Activated CD4-positive, alpha-beta T cell treated with anti-CD3 and anti-CD28 coated beads, Interleukin-2, Interleukin-4, amounts not matched to agents 100 ng/mL and 50 ng/mL, durations not matched to agents 16 hours and 8 hours (primary cell): ENCODE measurements at places on chromosomes 12 and 14.

DNA sequence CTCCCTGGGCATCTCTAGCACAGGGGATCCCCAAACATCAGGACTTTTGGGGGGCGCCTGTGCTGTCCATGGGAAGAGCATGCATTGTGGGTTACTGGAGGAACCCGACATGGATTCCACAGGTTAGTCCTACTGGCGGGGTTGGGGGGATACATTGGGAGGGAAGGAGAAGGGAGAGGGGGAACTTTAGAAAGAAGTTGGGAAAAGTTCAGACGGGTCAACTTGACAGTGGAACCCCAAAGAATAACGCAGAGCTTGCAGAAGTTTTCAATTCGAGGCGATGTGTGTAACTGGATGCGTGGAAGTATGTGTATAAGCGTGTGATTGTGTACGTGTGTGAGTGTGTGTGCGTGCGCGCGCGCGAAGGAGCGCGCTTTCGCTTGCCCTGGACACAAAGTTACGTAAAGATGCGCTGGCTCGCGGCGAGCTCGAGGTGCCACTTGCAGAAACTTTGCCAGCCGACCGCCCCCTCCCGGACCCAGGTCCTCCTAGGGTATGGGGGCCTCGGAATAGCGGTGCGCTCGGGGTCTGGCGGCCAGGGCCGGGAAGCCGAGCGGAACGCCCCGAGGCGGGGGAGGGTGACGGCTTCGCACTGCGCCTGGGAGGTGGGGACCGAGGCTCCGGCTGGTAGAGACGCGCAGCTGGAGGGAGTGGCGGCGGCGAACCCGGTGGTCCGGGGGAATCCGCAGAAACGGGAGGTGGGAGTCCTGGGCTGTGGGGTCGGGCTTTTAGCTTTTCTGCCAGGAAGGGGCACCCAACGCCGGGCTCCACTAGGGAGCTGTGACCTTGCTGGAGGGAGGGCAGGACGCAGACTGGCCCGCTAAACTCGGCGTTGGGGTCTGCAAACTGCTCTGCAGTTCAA lies 669 bp downstream of the RFX4 start:
- no peak for DNase-seq

GRCh38 chr14:77014004-77014604 lies 14.4 kb downstream of the IRF2BPL start:
- no peak for DNase-seq

DNA sequence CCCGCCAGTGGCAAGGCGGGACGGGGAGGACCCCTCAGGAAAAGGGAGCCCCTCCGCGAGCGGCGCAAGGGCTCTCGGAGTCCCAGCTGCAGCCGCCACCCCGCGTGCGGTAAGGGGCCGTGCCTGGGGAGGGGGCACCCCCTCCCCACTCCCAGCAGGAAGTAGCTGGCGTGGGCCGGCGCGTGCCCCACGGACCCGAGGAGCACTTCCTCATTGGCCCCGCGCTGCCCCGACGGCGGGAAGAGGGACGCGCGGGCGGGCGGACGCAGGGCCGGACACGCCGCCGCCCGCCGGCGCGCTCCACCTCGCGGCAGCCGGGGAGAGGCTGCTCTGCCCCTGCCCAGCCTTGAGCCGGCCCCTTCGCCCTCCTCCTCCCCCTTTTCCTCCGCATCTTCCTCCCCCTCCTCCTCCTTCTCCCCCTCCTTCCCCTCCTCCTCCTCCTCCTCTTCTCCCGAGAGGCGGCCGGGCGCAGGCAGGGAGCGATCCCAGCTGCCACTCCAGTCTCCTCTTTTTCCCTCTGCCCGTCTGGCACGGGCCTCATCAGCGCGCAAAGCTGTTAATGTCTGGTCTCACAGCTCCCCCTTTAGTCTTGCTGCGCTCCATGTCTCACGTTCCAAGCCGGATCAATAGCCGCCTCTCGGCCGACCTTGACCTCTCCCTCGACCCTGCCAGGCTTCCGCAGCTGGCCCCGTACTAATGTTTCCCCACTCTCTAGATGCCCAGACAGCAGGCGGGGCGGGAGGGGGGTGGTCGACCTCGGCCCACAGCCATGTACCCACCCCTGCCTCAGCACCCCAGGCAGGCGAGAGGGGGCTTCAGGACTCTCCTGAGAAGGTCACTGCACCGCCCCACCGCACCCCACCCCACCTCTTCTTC lies 2.6 kb upstream of the BCL11B start:
- DNase-seq, result peak; percentile 62

DNA sequence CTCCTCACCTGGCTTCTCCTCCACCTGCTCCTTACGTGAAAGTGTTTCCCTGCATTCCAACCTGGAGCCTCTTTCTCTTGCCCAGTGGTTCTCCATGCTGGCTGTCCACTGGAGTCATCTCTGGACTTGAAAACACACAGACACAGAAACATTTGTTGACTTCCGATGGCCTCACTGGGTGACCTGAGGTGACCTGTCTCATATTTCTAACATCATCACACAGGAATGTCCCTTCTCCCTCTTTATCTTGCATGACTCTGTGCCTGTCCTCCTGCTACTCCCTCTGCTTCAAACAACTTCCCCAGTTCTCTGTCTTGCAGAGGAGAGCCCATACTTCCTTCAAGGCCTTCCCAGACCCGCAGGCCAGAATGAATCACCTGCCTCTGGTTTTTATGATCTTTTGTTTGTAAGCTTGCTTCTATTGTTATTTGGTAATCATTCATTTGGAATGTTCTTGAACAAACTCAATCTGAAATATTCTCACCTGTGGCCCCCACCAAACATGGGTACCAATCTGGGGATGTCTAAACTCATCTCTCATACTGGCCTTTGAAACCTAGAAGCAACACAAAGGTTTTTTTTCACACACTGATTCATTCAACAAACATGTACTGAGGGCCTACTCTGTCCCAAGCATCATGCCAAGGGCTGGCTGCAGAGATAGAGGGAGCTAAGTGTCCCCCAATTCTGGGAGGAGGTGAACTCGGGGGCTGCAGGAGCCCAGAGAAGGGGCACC lies 9.7 kb upstream of the RIN3 start:
- DNase-seq, result no peak

GRCh38 chr12:13211191-13211858 lies 14.8 kb downstream of the EMP1 start:
- peak; percentile 62 for DNase-seq

DNA sequence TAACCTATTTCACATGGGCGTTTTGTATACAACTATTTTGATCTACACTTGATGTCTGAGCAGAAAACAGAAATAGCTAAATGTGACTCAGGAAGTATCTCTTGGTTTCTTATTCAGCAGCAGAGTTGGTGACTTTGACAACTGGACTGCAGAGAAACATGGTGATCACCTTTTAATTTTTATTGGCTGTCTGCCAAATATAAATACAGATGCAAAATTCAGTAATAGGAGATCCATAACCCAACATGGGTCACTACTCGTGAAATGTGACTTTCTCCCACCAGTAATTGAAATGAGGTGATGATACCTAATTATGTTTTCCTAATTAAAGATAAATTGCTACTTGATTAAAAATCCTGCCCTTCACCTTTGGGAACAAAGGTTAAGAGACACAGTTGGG lies 487.1 kb downstream of the NELL2 start:
- DNase-seq, result no peak

- no peak for DNase-seq
Observed at GRCh38 chr12:56336361-56337167, 2.1 kb upstream of the IL23A start.

DNA sequence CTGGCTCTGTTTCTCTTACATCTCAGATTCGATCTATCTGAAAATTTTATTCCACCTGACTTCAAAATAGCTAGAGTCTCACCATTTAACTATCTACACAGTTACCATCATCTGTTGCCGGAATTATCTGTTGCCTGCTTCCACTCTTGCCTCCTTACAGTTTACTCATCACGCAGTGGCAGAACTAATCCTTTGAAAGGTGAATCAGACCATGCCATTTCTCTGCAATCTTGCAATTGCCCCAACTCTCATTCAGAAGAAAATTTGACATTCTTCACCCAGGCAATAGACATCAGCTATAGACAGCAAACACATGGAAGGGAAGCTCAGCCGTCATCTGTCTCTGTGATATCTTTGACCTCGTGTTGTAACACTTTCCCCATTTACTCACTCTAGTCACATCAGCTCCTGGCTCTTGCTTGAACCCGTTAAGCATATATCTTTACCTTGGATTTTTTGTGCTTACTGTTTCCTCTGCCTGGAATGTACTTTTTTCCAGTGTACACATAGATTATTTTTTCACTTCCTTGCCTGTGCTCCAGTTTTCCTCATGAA lies 85.5 kb downstream of the PDE3A start:
- no peak for DNase-seq

DNA sequence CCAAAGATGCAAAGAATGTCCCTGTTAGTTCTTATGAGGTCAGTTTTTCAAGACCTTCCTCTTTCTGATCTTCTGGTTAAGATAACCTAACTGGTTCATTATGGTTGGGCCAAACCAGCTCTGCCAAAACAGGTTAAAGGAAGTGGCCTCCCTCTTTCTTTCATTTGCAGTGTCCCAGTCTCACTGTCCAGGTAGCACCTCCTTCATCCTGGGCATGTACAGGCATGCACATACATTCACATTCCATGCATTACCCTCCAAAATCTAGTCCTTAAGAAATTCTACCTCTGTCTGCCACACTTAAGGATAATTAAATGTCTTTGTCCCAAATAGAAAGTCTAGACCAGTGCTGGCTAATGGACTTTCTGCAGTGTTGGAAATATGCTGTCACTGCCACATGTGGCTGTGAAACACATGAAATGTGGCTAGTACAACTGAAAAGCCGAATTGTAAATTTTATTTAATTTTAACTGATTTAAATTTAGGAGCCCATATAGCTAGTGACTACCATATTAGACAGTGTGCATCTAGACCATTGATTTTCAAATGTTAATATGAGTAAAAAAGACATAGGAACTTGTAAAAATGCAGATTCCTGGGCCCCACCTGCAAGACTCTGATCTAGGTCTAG lies 169.3 kb downstream of the PCNX1 start:
- no peak for DNase-seq

GRCh38 chr14:76644855-76645518 lies 116.3 kb upstream of the VASH1 start:
- DNase-seq, result peak; percentile 19
